Neural crest cell (in vitro differentiated cells): ENCODE measurements at places on chromosomes 4 and X.

DNA sequence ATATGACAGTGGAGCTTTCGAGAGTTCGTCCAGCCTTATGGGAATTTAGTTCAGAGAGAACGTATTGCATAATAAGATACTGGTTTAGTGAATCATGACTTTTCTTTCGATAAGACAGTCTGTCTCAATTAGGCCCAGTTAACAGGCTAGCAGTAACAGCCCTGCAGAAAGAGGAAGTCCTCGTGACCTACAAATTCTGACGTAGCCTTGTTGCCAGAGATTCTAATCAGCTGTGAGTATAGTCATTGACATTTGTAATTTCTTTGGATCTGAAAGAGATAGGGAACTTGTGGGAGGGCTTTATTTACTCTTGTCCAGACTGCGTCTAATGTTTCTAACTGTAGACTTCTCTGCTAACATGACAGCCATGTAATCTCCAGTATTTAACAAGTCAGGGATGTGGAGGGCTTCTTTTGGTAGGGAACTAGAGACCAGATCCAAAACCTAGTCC is 15.8 kb downstream of the ART3 start:
- DNase-seq, result no peak

- DNase-seq, result no peak
Measured at GRCh38 chrX:101642093-101642492, 17.6 kb downstream of the ARMCX2 start.

DNA sequence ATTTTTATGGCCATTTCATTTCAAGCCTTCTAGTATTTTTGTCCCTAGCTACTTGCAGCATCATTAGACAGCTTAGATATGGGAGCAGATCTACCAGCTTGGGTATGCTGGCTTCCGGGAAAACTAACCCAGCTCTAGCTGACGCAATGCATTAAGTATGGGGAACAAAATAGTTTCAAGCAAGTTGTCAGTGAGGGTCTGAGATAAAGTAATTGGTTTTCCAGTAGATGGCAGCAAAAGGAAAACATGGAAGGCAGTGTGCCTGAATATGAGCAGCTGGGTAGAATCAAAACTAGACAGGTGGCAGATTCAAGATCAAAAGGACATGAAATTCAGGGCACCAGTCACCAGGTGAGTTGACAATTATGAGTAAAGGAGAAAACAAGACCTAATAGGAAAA is 340.9 kb upstream of the CTSO start:
- DNase-seq, result no peak

GRCh38 chrX:30489323-30489722 is 88.2 kb downstream of the TASL start:
- no peak for DNase-seq

GRCh38 chrX:10052906-10053625 is 85.9 kb downstream of the CLDN34 start:
- no peak for DNase-seq
